Endothelial cell of umbilical vein (primary cell): ENCODE measurements at places on chromosomes 13 and 19.

GRCh38 chr19:14562660-14563589 is 8.9 kb downstream of the NDUFB7 start:
- no peak for DNase-seq

DNA sequence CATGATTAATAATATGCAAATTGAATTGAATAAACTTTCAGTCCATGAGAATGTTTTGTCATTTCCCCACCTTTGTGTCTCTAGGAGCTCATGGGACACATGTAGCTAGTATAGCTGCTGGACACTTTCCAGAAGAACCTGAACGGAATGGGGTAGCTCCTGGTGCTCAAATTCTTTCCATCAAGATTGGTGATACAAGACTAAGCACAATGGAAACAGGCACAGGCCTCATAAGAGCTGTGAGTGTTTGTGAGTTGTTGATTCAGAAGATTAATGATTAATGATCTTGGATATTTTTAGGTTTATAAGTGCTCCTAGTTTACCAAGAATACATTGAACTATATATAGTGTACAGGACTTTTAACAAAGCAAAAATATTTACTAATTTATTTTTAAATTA is 30.1 kb downstream of the TPP2 start:
- no peak for DNase-seq

GRCh38 chr13:32426191-32426989 is 1.5 kb downstream of the N4BP2L1 start:
- DNase-seq = no peak

DNA sequence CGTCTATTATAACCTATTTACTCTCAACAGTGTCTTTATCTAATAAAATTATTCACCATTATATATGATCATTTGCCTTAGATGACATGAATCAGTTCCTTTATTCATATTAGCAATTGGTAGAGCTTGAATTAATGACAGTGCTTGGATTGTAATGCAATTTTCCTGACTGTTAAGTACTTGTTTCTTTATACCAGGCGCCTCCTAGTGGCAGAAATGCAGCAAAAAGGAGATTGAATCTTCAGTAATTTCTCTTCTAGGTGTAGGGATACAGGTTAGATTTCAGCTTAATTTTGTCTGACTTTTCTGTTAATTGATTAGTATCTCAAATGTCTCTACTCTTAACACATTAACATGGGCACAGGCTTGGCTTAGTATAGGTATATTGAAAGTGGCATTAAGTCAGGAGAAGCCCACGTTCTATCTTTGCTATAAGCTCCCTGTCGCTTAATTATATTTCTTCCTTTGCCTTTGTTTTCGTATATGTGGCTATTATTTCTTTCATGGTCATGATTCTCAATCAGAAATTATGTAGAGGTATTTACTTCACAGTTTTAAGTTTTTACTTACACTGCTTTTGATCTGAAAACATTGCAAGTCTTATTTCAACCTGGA is 9.1 kb upstream of the LHFPL6 start:
- peak; percentile 73 for DNase-seq
